NCI-H2081 (cell line): ENCODE measurements at places on chromosomes 6 and 20.
A peak's percentile ranks its signal among the peaks of the same experiment; 100 is the strongest.

- no peak for DNase-seq
Measured at GRCh38 chr20:4838526-4838925, 116.8 kb downstream of the PRND start.

GRCh38 chr6:136753624-136754023 is 38.7 kb downstream of the MAP3K5 start:
- no peak for DNase-seq

GRCh38 chr6:17032988-17033634 is 68.7 kb upstream of the STMND1 start:
- no peak for DNase-seq

DNA sequence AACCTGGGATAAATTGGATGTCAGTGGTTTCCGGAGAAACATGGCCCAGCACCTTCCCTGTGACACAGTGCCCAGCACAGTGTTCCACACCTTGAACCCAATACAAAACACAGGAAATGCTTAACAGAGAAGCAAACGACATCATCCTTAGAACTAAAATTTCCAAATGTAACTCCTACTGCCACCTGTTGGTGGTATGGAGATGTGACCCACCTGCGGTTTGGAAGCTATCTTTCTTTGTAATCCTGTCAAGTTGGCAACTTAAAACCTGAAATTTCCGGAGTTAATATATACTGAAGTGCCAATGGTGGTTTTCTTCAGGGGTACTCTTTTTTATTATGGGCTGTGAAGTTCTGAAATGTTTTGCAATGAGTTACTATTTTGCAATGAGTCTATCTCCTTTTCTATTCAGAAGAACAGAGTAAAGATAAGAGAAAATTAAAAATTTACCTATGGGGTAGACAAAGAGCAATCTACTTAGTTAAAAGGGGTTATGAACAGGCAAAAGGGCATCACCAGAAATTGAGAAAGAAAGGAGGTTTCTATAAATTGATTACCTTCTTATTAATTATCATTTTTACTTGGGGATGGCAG is 658.8 kb downstream of the PTPRT start:
- DNase-seq = no peak

DNA sequence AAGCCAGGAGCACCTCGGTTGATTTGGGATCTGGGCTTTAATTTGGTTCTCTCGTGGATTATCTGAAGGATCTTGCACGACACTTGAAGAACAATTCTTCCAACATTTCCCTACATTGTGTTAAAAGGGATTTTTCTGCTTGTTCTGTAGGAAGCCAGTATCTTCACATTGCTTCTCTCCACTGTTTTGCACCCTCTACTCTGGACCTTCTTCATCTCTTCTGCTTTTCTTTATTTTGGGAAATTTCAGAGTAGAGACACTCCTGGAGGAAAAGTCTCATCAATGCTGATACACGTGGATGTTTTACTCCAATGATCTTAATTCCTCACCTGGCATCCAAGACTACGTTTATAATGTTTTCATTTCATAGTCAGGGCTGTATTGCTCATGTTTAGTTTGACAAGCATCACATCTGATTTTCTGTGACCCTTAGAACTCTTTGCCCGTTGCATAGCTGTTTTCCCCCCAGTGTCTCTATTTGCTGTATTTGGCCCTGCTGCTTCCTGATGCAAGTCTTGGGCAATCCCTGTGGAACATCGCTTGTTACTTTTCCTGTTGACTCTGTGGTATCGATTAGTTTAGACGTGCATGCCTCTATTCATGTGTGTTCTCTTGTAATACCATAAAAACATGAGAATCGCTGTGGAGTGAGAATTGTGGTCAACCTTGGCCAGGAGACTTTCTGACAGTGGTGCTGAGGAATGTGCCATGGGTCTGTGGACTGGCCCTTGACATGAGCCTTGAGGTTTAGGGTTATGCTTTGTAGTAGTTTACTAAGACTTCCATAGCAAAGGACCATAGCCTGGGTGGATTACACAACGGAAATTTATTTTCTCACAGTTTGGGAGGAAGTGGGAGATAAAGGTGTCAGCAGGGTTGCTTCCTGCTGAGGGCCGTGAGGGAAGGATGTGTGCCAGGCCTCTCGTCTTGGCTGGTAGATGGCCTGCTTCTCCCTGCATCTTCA is 12.5 kb downstream of the PLCB1 start:
- no peak for DNase-seq

- peak; percentile 7 for DNase-seq
Measured at GRCh38 chr6:4021854-4022695, 56.9 kb downstream of the FAM217A start.

DNA sequence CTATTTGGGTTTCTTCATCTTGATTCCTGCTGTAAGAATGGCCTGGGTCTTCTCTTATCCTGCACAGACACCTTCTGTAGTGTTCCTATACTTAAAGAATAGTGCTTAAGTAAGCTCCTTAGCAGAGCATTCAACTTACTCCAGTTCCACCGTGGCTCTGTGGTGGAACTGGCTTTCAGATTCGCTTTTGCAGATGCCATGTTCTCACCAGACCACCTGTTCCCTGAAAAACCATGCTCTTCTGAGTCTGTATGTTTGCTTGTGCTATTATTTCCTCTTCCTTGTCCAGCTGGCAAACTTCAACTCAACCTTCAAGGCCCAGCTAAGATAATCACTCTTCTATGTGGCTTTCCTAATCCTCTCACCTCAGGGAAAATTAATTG is 4.9 kb downstream of the ELMO2 start:
- DNase-seq = no peak

GRCh38 chr6:43879722-43880121 is 109.7 kb downstream of the VEGFA start:
- DNase-seq = no peak

- no peak for DNase-seq
Measured at GRCh38 chr20:14422892-14423291, 85.5 kb upstream of the FLRT3 start.
